Activated CD4-positive, alpha-beta memory T cell treated with anti-CD3 and anti-CD28 coated beads for 36 hours (primary cell): ENCODE measurements at places on chromosomes 4 and X.
A peak's percentile ranks its signal among the peaks of the same experiment; 100 is the strongest.

DNA sequence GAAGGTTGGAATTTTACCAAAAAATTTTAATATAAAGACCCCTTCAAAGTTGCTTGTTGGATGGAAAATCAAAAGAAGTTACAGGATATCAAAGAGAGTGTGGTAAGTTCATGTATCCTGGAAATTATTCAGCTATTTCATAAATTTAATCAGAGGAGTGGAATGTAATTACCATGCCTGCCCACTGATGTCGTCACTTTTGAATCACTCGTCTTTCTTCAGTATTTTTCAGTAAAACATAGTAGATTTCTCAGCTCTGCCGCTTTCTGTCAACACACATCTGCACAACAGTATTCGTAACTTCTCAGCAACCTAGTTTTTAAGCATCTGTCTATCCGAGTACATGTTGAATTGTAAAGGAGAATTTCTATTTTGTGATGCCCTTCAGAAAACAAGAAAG, 2163.0 kb upstream of the AGA start:
- no peak for DNase-seq

GRCh38 chr4:1872870-1873269, 1.7 kb downstream of the NSD2 start:
- DNase-seq, result peak; percentile 67

GRCh38 chrX:18389966-18390365, 35.4 kb upstream of the CDKL5 start:
- no peak for DNase-seq

DNA sequence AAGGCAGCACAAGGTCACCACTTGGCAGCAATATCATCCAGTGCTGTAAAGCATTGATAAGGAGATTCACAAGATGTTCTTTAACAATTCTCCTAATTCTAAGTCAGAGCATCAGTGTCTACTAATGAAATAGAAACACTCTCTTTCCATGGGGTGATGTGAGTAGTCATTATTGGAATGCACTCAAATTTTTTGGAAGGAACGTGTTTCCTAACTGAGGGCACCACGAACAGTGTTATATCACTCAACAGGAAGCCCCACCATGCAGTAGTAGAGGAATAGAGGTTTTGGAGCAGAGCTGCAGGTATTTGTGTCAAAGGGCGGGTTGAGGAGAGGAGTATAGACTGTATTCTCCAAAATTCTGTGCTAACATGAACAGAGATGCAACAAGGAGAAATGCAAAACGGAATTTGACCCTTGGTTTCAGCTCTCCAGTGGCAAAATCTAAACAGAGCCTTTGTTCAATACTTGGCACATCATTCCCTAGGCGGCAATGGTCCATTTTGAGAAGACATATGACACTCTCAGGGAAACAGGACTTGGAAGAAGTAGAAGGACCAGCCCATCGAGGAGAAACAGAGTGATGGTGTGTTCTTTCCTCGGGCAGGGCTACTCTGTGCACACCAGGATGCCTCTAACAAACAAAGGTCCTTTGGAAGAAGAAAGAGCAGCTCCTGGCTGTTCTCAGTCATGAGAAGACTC, 98.9 kb downstream of the CPEB2 start:
- no peak for DNase-seq

DNA sequence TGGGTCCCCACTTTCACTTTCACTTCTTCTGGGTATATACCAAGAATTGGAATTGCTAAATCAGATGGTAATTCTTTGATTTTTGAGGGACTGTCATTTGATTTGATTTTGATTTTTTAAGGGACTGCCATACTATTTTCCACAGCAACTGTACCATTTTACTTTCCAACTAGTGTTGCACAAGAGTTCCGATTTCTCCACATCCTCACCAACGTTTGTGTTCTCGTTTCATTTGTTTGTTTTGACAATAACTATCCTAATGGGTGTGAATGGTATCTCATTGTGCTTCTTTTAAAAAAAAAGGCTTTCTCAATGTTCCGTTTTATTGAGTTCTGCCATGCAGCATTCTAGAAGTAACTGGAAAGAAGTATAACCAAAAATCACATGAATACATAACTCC, 62.6 kb downstream of the C4orf46 start:
- DNase-seq, result no peak

- no peak for DNase-seq
These were observed 8.7 kb upstream of the TIMP1 start for GRCh38 chrX:47573341-47574075.

- DNase-seq, result no peak
These were observed 82.1 kb downstream of the PPP1R2C start for GRCh38 chrX:42695800-42696358.

- DNase-seq, result no peak
These were observed 13.2 kb downstream of the SHROOM3 start for GRCh38 chr4:76448211-76448610.

DNA sequence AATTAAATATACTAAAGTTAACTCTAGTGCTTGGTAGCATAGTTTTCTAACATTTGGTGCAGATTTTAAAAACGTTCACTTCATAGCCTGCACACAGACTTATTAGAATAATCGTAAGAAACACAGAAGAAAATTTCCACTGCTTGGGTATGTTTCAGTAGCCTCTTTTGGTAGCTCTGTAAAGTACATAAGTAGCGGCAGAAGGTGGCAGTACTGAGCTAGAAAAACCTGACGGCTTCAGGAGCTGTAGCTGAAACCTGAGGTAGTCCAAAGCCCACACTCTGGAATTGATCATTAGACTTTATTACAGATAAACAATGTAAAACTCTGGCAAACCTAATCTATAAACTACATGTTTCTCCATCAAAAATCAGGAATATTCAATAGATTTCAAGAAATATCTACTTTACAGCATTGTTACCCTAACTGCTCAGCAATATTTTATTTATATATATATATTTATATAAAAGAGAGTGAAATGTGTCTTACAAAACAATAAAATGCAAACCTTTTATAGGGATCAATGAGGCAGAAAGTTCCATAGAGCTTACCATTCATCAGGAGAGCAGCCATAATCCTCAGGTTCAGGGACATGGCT, 88.2 kb downstream of the ATP8A1 start:
- DNase-seq, result peak; percentile 63

- peak; percentile 75 for DNase-seq
These were observed 61.4 kb upstream of the TRIM2 start for GRCh38 chr4:153142700-153143438.

- no peak for DNase-seq
These were observed 140.1 kb downstream of the BTC start for GRCh38 chr4:74654230-74654681.

- no peak for DNase-seq
These were observed 815.1 kb downstream of the ADGRL3 start for GRCh38 chr4:62015043-62015739.

DNA sequence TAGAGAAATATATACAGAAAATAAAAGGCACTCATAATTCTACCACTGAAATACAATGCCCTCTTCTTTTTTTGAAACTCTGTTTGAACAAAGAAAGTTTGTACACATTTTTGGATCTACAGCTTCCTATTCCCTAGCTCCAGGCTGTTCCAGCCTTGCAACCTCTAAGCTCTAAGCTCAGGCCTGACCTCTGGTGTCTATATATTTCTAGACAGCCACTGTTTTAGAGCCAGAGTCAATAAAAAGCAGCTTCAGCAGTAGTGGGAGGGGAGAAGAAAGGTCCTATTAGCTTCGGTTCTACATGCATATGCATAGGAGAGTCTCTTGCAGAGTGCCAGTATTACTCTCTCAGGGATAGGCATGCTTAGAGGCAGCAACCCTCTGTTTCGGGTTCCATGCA, 39.7 kb downstream of the CLDN2 start:
- no peak for DNase-seq

DNA sequence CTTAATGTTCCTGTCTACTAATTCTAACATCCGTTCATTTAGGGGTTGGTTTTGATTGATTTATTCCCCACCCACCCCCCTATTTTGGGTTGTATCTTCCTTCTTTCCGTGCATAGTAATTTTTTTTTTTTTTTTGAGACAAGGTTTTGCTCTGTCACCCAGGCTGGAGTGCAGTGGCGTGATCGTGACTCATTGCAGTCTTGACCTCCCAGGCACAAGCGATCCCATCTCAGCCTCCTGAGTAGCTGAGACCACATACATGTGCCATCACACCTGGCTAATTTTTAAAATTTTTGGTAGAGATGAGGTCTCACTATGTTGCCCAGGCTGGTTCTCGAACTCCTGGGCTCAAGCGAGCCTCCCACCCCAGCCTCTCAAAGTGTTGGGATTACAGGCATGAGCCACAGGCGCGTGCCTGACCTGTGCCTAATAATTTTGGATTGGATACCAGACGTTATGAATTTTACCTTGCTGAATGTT, 79.9 kb downstream of the ZFX start:
- DNase-seq, result no peak

DNA sequence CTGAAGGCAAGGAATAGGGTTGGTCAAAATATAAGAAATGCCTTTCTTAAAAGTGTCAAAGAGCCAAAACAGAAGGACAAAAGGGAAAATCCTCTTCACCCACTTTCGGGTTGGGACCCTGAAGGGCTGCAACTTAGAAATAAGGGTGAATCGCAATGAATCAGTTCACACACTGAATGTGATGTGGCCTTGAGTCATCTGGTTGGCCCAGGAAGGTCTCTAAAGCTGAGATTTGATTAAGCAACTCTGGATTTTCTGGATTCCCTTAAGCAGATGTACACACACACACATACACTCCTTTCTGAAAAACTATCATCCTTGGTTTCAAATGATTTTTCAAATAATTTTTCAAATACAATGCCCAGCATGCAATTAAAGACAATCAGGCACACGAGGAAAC, 13.1 kb downstream of the TAB3 start:
- DNase-seq, result peak; percentile 29

- peak; percentile 54 for DNase-seq
These were observed 1.9 kb upstream of the MAMLD1 start for GRCh38 chrX:150361070-150361776.

DNA sequence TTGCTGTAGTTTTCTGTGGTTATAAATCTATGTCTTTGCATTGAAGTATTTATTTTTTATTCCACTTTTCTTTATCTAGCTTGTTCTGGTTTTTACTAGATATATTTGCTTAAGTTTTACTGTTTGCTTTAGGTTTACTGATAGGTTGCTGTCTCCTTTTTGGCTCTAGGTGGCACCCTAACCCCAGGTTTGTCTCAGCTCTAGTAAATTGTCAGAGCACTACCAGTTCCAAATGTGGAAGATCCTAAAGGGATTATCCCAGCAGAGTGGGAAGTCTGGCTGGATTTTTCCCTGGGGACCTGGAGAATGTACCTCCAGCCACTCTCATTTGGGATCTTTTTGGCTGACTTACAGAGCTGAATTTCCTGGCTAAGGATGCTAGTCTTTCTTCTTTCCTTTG, 106.1 kb downstream of the PBDC1 start:
- DNase-seq, result peak; percentile 43

- DNase-seq, result peak; percentile 39
These were observed 2.4 kb upstream of the PCDH10 start for GRCh38 chr4:133146574-133147241.

DNA sequence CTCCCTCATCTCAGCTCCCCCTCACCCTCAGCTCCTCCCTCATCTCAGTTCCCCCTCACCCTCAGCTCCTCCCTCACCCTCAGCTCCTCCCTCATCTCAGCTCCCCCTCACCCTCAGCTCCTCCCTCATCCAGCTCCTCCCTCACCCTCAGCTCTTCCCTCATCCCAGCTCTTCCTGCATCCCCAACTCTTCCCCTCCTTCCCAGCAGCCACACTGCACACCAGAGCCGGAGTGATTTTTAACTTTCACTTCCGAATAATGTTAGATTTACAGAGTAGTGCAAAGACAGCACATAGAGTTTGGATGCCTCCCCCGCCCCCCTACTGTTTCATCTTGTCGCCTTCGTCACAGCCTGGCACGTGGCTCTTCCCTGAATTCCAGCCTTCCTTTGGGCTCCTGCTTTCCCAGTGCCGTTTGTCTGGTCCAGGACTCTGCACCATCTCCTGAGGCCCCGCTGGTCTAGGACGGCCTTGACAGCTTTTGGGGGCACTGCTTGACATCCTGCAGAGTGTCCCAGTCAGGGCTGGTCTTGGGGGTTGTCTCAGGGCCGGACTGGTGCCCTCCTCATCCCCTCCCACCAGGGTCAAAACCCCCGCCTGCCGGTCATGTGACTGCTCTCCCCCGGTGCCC, 110.2 kb downstream of the FAM53A start:
- DNase-seq, result no peak

- no peak for DNase-seq
These were observed 14.9 kb downstream of the FAM13A start for GRCh38 chr4:89042055-89042454.

DNA sequence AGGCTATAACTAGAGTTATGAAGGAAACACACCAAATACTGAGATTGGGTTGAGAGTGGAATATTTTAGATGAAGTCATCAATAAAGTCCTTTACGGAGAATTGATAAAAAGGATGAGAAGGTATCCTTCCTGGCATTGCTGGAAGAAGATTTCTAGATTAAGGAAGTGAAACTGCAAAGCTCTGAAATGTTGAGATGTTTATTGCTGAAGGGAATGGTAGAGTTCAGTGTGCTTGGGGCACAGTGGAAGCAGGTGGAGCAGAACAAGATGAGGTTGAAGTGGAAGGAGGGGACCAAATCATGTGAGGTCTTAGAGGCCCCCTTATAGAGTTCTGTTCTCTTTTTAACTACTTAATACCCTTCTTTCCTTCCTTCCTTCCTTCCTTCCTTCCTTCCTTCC, 848.5 kb downstream of the RAB28 start:
- no peak for DNase-seq

DNA sequence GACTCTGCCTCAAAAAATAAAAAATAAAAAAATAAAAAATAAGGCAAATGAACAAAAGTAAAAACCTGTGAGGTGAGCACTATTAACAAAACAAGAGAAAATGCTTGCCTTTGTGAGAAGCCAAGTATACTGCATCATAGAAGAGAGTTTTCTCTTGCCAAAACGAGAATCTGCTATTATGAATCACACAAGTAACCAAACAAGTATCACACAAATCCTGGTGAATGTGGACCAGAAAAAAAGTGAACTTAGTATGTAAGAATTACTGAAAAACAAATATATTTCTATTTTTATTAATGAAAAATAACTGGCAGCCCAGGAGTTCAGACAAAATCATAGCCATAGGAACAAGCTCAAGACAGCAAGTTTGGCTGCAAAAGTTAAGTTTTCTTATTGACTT, 193.5 kb downstream of the PDGFC start:
- DNase-seq, result no peak

DNA sequence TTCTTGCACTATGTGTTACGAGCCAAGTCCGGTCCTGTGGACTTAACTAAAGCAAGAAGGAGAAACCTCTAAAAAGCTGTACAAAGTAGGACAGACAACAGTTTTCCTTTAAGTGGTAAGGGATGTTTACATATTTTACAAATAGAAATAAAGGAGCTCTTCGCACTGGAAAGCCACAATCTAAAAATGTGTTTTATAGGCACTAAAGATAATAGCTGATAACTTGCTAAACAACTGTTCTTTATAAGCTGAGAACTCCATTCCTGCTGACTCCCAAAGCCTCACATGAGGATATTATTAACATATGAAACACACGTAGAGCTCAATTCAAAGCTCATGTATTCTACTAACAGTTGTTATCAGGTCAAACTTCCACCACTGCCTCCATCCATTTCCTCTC, 519.9 kb downstream of the INPP4B start:
- DNase-seq, result no peak

DNA sequence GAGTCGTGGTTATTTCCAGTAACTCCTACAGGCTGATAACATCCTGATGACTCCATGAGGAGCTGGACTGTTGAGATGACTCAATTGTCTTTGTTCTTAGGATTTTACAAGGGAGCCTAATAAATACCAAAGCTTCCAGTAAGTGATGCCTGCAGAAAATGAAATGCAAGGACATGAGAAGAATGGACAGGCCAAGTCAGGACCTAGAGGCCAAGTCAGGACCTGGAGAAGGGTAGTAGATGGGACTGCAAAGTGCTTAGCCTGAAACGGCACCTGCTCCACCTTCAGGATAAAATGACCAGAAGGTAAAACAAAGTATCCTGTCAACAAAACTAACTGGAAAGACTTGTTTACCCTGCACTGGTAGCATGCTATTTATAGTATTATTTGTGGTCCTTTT, 6.4 kb upstream of the SLC10A6 start:
- no peak for DNase-seq
